Stimulated activated CD8-positive, alpha-beta memory T cell treated with anti-CD3 and anti-CD28 coated beads, Interleukin-15, amount 100 ng/mL, for 24 hours (primary cell): ENCODE measurements at places on chromosomes 5 and 9.

- no peak for DNase-seq
Measured at GRCh38 chr5:61416420-61416819, 84.4 kb downstream of the ZSWIM6 start.

GRCh38 chr5:122846051-122846550 is 688 bp downstream of the SNX24 start:
- no peak for DNase-seq

- no peak for DNase-seq
Measured at GRCh38 chr5:16723821-16724220, 107.0 kb upstream of the RETREG1 start.

DNA sequence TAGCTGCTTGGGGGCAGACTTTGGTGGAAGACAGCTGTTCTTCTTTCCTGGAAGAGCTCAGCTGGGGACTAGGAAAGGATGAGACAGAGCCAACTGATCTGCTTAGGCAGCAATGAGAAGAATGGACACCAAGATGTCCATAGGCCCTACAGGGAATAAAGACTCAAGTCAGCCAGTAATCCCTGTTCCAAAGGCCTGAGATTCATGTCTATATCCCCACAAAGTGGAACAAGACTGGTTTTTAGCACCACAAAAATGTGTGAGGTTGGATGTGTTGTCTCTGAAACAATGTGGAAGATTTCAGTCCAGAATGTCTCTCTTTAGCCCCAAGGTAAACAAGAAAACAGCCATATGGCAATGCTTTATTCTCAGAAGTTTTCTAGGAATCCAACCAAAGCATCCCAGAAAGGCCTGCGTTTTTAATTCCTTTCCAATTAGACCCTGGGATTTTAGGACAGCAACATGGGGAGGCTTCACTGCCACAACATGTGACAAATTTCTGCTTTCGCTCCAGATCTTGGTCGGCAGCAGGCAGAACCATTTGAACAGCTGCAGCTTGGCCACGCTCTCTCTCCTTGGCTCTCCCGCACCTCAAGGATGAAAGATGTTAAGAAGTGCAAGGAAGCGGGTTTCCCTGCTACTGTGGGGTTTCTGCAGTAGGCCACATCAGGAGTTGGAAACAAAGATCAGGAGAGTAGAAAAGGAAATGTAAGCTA is 245.1 kb downstream of the FSTL4 start:
- DNase-seq: no peak

DNA sequence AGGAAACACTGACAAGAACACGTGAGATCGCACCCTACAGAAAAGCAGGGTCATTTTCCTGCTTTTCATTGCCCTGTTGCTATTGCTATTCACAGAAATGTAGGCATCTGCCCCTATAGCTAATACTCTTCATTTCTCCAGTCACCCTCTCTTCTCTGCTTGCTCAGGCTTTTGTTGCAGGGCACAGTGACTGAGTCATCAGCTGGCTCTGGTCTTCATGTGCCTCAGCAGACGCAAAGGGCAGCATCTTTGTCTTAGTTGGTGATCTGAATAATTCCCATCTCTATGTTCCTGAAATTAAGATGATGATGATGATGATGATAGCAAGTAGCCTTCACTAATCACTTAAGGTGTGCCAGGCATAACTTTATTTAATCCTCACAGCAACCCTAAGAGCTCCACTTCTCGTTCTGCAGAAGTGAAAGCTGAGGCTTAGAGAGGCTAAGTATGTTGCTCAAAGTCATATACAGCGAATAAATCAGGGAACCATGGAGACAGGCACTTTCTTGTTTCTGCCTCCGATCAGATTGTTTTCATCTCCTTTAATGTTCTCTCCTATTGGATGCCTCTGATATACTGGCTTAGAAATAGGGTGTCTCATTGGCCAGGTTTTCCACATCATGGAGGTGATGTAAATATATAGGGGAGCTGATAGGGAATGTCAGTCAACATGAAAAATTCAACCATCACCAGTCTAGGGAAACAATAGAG is 133.0 kb upstream of the STK32A start:
- no peak for DNase-seq

- no peak for DNase-seq
Measured at GRCh38 chr5:135937245-135937911, 17.4 kb downstream of the LECT2 start.

DNA sequence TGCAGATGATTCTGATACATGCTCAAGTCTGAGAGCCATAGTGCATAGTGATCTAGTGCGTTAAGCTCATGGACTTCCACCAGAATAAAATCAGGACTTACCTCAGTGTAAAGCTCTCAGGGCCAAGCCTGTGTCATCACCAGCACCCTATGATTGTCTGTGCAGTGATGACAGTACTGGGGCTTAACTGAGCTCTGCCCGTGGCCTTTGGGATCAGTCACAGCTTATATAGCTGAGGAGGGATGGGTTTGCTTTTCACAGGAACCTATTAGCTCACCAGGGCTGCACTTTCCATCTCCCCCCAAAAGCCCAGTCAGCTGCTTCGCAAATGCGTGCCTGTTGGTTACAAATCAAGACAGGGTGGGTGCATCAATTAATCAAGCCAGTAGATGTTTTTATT is 246.9 kb downstream of the NR3C1 start:
- DNase-seq: no peak

- DNase-seq: no peak
Measured at GRCh38 chr5:102886586-102886985, 131.5 kb downstream of the PAM start.

GRCh38 chr5:97377582-97377981 is 194.5 kb upstream of the RIOK2 start:
- DNase-seq: no peak

GRCh38 chr5:36438765-36439561 is 137.3 kb upstream of the RANBP3L start:
- DNase-seq: no peak

DNA sequence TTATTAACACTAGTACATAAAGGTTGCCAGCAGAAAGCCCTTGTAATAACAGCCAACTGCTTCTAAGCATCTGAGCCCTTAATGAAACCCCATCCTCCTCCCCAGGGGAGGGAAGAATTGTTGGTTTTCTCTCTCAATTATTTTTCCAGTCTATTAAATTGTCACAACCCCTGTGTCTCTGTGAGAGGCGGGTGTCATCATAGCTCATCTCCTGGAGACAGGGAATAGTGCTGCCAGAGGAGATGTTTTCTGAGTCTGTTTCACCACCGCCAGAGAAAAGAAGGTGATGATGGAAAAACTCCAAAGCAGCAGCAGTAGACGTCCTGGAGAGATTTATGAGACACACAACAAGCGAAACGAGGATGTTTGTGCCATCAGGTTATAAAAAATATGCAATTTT is 271.1 kb upstream of the NMUR2 start:
- no peak for DNase-seq

GRCh38 chr5:40395251-40395650 is 284.5 kb upstream of the PTGER4 start:
- DNase-seq: no peak

DNA sequence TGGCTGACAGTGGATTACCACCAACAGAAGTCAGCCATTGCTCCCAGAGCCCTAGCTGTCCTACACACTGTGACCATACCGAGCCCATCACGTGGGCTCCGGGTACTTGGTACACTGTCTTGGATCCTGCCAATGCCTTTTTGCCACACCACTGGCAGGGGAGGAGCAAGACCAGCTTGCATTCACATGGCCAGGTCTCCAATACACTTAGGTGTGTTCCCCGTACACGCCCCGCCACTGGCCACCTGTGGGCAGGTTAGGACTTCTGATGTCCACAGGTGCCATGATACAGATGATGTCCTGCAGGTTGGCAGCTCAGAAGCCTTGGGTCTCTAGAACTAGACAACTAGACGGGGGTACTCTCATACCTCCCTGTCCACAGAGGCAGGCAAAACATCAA is 5.4 kb upstream of the DIPK1B start:
- no peak for DNase-seq

DNA sequence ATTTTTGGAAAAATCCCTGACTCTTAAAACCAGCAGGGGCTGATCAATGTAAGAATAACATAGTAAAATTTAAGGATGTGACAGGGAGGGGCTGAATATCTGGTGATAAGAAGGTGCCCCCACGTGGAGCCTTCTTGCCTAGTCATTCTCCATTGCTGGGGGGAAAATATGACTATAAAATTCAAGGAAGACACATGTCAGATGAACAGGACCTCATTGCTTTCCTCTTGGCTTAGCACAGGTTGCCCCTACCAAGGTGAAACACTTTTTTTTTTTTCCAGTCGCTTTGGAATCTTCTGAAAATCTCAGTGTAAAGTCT is 310.9 kb downstream of the EFNA5 start:
- no peak for DNase-seq

GRCh38 chr9:221989-222776 is 7.5 kb downstream of the DOCK8 start:
- no peak for DNase-seq

GRCh38 chr5:168219515-168220410 is 71.7 kb upstream of the WWC1 start:
- DNase-seq: no peak

GRCh38 chr9:78668148-78668832 is 371.4 kb downstream of the PSAT1 start:
- DNase-seq: no peak

GRCh38 chr9:108665521-108666239 is 190.1 kb downstream of the ACTL7B start:
- DNase-seq: no peak

- no peak for DNase-seq
Measured at GRCh38 chr5:2669259-2669658, 82.2 kb downstream of the IRX2 start.

DNA sequence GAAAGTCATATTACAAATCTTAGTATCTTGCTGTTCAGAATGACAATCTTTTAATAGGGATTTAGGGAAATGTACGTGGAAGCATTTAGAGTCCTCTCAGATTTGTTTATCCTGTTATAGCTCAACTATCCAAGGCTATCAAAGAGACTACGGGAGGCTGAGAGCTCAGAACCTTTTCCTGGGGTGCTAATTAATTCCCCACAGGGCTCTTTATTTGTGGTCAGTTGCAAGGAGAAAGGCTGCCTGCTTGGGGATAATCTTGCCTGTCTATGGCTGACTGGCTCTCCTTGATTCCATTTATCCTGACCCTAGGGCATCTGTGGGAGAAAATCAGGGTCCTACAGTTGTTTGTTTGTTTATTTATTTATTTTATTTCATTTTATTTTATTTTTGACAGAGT is 28.0 kb upstream of the RPS23 start:
- no peak for DNase-seq

- no peak for DNase-seq
Measured at GRCh38 chr5:141934099-141934844, 10.6 kb downstream of the DELE1 start.

GRCh38 chr5:174607205-174607604 is 117.2 kb upstream of the MSX2 start:
- no peak for DNase-seq

- DNase-seq: no peak
Measured at GRCh38 chr5:40385544-40385943, 294.2 kb upstream of the PTGER4 start.
